Osteoblast (primary cell): ENCODE measurements at places on chromosomes 5 and 9. TPM values are rescaled to one million over a fixed set of nuclear protein-coding genes. Genes with fewer than 3 reads are reported as not detected.

TLR4 gene
- 44.2 and 46.7 TPM in 2 replicates for total RNA-seq

FRMD3 gene
- 0.36 TPM in 1 of 2 replicates, not detected in the other for total RNA-seq

SLC27A6 gene
- total RNA-seq: not detected in 2 replicates

DNA sequence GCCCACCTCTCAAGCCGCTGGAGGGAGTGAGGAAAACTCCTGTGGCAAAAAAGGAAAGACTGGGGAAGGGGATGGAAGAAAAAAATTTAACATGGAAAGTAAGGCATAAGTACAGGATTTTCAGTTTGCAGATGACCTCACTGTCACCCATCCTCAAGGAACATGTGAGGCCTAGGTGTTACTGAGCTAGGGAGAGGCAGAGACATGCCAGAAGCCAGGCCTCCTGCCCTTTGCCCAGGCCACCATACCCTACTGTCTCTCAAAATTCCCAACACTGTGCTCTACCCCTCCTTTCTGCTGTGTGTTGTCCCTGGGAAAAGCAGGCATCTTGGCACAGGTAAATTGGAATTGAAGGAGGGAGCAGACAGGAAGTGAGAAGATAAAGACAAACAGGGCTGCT, 4.4 kb upstream of the MGAT1 start:
- no peak for DNase-seq

DNA sequence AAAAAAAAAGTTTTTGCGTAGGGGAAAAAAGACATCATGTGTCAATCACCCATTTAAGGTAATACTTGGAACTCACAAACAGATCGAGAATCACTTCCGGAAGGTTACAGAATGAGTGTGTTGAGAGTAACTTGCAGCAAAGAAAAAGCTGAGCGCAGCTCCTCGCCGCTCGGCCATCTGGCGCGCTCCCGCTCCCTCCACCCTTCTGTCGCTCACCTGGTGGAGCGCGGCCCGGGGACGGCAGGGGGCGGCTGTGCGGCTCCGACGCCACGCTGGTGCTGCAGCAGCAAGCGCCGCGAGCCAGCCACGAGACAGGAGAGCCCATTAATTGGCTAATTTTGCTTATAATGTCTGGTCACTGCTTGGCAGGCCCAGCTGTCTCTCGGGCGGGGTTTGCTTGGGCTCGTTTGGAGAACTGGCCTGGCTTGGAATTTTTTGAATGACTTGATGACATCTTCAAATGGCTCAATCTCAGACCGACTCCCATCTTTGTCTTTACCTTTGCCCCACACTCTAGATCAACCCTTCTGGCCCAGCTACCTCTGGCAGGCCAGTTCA, 601.8 kb downstream of the CCDC171 start:
- DNase-seq: no peak
